ENCODE measurements at places on chromosomes 2 and 18. TPM values are rescaled to one million over a fixed set of nuclear protein-coding genes. Genes with fewer than 3 reads are reported as not detected.

GRCh38 chr2:42138163-42139015 lies 30.8 kb upstream of the EML4 start:
- H3K4me1 ChIP-seq: peaks cover 59% of the 10 kb centered on the region
- DNase-seq: no peak
- H3K27me3 ChIP-seq: no peaks in the 10 kb centered on the region
- H3K4me3 ChIP-seq: no peak overlapping the region
- H3K27ac ChIP-seq: no peak overlapping the region

GRCh38 chr2:221747289-221747972 lies 175.3 kb upstream of the EPHA4 start:
- no peaks in the 10 kb centered on the region for H3K27me3 ChIP-seq
- H3K27ac ChIP-seq: no peak overlapping the region
- no peak for DNase-seq
- no peaks in the 10 kb centered on the region for H3K4me1 ChIP-seq
- H3K4me3 ChIP-seq: no peak overlapping the region

MOGAT1 gene
- not detected for total RNA-seq

- no peaks in the 10 kb centered on the region for H3K36me3 ChIP-seq
- no peaks in the 10 kb centered on the region for H3K27me3 ChIP-seq
Measured at GRCh38 chr2:15754703-15755099, 163.0 kb downstream of the DDX1 start.
